ENCODE measurements at places on chromosomes 5 and 9.

- DNase-seq, result no peak
These were observed 42.8 kb upstream of the LHFPL2 start for GRCh38 chr5:78691084-78691960.

GRCh38 chr5:56264417-56265025, 31.4 kb upstream of the ANKRD55 start:
- no peak for DNase-seq

DNA sequence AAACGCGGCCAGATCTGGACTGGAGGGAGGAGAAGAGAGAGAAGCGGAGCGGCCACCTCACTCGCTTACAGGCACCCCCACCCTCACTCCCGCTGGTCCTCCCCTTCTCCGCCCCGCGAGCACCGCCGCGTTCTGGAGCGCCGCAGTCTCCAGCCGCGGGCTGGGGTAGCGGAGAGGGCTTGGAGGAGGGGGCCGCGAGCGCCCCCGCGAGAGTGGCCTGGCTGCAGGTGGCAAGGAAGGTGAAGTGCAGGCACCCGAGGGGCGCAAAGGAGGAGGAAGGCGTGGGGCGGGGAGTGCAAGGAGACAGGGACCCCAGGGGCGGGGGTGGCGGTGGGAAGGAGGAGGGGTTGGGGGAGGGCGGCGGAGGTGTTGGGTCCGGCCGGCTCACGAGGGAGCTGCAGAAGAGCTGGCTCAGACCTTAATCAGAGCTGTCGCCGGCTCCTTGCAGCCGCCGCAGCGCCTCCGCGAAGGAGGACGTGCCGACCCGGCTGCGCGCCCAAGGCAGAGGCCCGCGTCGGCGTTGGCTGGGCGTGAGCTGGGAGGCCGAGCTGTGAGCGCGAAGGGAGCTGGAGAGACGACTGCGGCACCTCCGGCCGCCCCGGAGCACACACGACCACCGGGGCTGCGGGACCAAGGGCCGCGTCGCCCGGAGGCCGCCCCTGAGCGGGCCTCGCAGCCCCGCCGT, at the start of gene DMRT3:
Gene DMRT3, plus strand, starts transcription at position 398 of the 685 bp plus-strand sequence. CDS start 347 bp downstream, outside the sequence.
- DNase-seq, result peak; percentile 42

GRCh38 chr9:18516965-18517364, 43.0 kb downstream of the ADAMTSL1 start:
- no peak for DNase-seq

DNA sequence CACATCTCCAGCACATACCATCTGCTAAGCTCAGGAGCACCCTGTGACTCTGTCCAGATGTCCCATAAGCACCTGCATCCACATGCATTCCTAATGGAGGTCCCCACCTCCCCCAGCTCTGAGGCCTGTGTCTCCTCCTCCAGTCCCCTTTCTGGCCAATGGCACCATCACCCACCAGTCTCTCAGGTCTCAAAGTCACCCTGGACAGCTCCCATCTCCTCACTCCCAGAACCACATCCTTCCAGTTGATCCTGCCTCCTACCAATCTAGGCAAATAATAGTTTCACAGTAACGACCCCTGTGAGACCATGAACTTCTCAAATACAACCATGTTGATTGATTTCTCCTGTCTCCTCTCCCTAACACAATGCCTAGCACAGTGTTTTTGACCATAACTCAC, 40.1 kb downstream of the GGTA1 start:
- DNase-seq, result no peak

- DNase-seq, result no peak
These were observed 50.3 kb downstream of the PHAX start for GRCh38 chr5:126651013-126651577.

DNA sequence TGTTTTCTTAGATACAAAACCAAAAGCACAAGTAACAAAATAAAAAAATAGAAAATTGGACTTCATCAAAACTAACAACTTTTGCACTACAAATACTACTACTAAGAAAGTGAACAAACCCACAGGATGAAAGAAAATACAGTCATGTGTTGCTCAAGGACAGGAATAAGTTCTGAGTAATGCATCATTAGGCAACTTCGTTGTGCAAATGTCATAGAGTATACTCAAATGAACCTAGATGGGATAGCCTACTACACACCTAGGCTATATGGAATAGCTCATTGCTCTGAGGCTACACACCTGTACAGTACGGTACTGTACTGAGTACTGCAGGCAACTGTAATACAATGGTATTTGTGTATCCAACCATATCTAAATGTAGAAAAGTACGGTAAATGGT, 88.3 kb downstream of the RAPGEF1 start:
- no peak for DNase-seq

DNA sequence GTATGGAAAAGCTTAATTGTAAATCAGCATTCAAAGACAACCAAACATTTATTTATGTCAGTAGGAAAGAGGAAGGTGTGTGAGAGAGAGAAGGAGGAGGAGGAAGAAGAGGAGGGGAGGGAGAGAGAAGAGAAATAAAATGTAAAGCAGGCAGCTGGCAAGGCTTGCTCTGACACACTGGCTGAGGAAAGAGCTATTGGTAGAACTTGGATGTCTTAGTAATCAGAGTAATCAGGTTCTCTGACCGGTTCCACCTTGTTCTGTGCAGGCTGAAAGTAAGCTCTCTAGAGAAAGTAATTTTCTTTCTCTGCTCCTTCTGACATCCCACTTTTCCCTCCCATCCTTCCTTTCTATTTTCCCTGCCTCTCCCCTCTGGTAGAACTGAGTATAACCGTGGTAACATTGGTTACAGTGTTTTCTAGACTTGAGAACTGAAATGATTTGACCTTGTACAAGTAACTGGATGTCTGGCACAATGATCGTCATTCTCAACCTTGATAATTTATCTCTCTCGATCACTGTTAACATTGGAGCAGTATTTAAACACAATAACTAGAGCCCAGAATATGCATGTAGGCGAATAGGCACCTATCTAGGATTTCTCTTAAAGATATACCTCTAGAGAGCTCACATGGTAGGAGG, 33.3 kb downstream of the TLE4 start:
- DNase-seq, result no peak

DNA sequence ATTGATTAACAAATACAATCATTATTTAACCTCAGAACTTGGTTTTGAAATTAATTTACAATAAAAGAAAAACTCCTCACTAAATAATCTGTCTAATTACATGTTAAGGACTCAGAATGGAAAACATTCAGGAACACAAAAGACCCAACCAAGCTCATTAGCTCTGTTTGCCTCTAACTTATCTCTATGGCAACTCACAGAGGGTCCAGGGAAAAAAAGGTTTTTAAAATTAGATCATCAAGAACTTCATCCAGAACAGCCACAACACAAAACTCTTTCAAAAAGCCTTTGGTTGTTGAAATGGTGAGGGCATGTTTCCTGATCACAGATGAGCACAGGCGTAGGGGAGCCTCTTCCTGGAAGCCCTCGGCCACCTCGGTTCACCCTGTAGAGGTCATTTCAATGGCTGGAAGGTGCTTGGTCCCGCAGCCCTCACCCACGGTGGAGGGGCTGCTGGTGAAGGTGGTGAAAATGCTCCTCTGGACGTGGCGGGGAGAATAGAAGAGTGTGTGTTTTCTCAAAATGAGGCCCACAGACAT, 17.2 kb upstream of the TCF7 start:
- no peak for DNase-seq

DNA sequence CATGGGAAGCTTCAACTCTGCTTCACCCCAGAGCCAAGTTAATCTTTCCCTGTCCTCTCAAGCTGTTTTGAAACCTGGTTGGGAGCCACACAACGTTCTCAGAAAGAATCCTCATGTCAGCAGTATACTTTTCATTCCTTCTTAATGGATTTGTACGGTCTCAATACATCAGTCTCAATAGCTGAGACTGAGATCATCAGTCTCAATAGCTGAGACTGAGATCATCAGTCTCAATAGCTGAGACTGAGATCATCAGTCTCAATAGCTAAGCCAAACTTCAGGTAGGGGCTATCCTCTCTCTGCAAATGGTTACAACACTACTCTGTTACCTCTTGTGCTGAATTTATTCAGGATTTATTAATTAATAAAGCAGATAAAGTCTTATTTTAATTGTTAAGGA, 1317.4 kb upstream of the CDH9 start:
- DNase-seq, result no peak

DNA sequence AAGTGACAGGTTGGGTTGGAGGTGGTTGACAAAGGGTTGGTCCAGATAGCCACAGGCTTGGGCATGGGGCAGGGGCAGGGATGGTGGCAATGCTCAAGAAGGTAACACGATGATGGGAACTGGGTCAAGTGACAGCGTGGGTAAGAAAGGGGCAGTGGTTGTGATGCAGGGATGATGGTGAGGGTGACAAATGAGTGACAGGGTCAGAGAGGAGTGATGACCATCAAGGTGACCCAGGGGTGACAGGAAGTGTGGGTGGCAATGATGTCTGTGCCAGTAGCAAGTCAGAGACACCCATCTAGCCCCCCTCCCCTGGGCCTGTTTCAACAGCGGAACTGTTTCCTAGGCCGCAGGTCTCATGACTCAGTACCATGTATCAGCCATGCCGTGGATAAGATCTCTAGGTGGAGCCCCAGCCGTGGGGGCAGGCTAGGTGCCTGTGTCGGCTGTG, 20.5 kb downstream of the AQP3 start:
- DNase-seq, result no peak

DNA sequence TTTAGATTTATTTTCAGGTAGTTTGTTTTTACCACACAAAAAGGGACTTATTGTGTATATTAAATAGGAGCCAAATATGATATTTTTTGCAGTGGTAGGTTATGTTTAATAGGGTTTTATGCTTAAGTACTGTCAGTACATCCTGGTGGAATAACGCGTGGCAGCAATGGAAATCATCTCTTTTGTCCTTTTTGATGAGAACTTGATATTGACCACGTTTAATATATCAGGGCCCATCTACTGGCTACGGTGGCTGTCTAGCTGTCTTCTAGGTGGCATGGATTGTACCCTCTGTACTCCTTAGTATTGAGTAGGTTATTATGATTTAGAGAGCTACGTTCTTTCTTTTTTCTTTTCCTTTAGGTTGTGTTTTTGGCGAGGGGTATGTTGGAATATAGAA, 2.6 kb downstream of the BASP1 start:
- no peak for DNase-seq

DNA sequence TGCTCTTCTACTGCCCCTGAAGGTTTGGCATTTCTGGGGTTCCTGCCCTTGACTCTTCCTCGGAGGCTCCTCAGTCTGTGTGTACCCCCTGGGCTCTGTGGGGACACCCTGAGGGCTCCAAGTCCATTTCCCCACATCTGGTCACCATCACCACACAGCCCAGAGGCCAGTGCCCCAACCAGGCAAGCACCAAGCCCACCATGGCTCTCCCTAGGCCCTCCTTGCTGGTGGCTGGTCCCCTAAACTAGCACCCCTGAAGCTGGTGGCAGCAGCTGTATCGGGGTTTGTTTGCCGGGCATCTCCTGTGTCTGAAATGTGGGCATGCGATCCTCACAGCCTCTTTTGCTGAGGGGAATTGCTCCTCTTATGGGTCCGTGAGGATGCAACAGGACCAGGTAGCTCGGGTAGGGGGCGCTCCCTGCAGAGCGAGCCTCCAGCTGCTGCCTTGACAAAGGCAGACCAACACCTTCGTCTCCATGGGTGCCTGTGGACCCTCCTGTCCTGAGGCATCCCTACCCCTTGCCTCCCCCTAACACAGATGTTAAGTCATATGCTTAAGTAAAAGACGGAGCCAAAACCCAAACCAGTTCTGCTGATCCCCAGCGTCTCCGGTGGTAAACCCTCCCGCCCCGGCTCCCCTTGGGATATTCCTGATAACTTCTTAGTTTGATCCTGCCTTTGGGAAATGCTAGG, 138.9 kb upstream of the IRX4 start:
- no peak for DNase-seq

DNA sequence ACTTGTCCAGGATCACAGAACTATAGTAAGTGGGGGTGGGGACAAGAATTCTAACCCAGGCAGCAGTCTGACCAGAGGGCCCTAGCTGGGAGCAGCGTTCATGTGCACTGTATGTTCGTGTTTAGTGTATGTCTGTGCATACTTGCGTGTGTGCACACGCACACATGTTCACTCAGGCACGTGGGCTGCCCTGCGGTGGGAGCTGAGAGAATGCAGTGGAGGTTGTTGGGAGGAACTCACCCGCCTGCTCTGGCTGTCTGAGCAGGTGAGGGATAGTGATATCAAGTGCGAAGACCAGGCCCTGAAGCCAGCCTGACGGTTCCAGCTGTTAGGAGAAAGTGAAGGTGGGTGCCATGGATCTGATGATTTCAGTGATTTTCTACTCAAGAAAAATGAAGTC, 942 bp downstream of the DCANP1 start:
- no peak for DNase-seq

DNA sequence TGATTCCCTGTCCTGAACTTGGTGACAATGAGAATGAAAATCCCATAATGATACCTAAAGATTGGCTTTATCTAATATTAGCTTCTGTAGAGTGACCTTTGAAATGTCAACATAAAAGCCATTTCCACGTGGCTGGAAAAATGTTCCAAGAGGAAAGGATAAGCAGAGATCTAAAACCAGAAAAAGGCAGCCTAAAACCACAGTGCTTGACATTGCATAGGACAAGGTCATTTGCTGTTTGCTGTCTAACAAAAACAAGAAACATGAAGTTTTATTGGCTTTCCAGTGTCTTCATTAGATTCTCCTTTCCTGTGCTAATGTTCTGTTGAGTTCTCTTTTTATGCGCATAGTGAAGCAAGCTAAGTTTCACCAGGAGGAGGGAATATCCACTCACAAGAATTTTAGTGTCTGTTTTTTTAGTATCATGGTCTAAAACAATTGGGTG, 44.6 kb downstream of the CPEB4 start:
- DNase-seq, result no peak

DNA sequence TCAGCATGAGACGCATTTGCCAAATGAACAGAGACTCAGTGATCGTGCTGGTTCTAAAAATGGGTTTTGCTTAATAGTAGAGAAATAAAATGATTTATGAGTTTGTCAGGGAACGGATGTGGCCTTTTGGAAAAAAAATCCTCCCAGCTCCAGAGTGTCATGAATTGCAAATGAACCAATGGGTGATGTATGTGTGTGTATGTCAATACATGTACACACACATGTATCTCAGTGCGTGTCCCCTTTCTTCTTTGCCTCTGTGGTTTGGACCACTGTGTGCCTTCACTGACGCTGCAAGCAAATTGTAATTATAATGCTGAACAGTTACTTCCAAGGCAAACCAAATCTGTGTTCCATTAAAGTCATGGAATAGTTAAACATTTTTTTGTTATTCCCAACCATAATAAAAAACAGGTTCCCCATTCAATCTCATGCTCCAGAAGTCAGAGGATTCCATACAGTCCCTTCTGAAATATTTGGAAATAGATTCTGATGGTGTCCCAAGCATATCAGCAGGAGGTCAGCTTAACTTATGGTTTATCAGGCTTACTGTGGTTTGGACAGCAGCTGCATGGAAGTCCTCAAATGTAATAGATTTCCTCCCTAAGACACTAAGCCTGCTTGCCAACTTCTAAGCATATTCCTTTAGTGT, 630.5 kb downstream of the ACTL7B start:
- no peak for DNase-seq

DNA sequence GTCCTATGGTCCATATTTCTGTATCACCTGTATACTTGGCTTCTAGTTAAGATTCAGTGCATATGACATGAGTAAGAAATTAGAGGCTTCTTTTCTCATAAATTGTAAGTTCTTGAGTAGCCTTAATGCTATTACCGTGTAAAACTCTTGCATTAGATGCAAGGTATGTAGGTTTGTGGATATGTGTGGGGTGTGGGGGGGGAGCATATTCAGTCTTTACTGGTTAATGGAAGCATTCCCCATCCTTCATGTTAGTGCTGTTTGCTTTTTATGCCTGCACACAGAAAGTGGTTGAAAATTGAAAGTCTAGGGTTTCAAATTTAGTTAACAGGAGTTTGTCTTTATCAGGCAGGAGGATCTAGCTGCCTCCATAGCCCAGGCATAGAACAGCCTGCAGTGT, 16.1 kb downstream of the RAI14 start:
- DNase-seq, result no peak

GRCh38 chr5:132065351-132065937, 5.0 kb downstream of the IL3 start:
- DNase-seq, result peak; percentile 34
